ENCODE measurements at places on chromosomes 1 and 21.

- DNase-seq, result no peak
Observed at GRCh38 chr1:108644984-108645383, 15.9 kb downstream of the HENMT1 start.

DNA sequence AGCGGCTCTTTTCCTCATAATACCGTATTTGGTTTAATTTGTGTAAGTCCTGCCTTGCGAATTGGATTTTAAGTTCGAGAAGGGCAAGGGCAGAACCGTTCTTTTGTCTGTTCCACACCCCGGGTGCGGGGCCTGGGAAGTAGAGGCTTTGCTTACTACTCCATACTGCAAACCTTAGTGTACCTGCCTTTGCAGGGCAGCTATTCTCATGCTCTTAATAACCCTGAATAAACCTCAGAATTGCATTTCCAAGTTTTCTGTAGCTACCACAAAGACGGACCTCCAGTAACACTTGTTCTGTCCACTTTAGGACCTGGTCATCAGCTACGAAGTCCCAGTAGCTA is 657 bp upstream of the HNRNPU start:
- no peak for DNase-seq

- DNase-seq, result no peak
Observed at GRCh38 chr1:229557913-229558414, 543 bp downstream of the ABCB10 start.

DNA sequence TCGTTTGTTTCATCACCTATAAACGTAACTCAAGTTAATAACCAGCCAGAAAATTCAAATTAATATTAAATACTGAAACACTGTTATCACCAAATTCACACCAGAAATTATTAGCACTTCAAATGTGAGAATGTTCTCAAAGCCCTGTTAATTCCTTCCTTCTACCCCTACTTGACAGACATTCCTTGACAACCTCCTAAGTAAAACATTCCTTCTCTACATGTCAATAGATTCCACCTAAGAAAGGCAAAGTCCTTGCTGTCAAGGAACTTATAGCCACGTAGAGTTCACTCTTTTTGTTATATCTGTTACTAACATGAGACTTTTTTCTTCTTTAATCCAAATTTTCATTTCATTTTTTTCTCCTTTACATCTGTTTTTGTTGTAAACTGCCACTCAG is 441.5 kb downstream of the SMYD3 start:
- DNase-seq, result no peak

DNA sequence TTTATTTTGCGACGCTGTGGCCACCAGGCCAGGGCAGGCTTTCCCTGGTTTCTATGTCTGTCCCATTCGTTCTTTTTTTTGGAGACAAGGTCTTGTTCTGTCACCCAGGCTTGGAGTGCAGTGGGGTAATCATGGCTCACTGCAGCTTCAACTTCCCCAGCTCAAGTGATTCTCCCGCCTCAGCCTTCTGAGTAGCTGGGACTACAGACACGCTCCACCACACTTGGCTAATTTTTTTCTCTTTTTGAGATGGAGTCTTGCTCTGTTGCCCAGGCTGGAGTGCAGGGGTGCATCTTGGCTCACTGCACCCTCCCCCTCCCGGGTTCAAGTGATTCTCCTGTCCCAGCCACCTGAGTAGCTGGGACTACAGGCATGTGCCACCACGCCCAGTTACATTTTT is 43.4 kb upstream of the WNT4 start:
- DNase-seq, result no peak

GRCh38 chr1:12658531-12659453 is 14.9 kb downstream of the AADACL4 start:
- peak; percentile 42 for DNase-seq

DNA sequence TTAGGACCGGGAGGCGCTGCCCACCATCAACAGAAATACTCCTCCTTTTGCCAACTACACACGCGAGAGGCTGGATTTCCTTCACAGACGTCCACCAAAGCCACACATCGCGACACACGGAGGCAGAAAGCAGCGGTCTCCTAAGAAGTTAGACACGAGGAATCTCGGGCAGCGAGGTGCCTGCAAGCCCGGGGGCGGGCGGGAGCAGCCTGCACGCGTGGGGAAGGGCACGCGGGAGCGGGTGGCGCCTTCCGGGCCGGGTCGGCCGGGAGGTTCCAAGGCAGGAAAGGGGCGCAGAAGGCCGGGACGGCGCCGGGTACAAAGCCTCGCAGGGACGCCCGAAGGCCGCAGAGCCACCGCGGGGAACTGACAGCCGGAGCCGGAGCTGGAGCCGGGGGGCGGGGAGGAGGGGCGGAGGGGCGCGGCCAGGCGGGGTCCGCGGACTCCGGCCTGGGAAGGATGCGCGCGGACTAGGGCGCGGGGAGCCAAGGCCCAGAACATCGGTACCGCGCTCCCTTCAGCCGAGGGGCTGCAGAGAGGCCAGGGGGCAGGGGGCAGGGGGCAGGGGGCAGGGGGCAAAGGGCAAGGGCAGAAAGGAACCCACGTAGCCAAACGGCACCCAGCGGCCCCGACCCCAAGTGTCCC is 722 bp downstream of the NPHP4 start:
- no peak for DNase-seq

- DNase-seq, result no peak
Observed at GRCh38 chr1:243739335-243740003, 110.6 kb downstream of the AKT3 start.

GRCh38 chr1:26287033-26287711 is 7.3 kb downstream of the SH3BGRL3 start:
- peak; percentile 46 for DNase-seq

GRCh38 chr1:88610687-88611086 is 73.4 kb upstream of the PKN2 start:
- DNase-seq, result no peak

DNA sequence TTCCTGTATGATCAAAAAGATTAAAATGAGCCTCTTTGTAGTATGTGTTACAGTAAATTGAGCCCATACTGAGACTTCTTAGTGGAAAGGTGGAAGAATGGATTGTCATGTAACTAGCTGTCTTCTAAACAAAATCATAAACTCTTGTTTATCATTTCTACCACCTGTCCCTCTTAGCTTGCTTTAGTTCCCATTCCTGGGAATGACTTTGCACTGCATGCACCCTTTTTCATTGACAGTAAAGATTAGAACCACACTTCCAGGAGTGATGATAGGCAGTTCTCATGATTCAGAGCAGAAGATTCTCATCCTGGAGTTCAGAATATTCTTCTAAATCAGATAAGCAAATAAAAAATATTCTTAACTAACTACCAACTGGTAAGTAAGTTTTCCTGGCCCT is 28.0 kb downstream of the DENND2D start:
- DNase-seq, result no peak

GRCh38 chr1:100622037-100622436 is 84.1 kb downstream of the GPR88 start:
- no peak for DNase-seq

- DNase-seq, result no peak
Observed at GRCh38 chr1:111921948-111922347, 67.5 kb downstream of the KCND3 start.

DNA sequence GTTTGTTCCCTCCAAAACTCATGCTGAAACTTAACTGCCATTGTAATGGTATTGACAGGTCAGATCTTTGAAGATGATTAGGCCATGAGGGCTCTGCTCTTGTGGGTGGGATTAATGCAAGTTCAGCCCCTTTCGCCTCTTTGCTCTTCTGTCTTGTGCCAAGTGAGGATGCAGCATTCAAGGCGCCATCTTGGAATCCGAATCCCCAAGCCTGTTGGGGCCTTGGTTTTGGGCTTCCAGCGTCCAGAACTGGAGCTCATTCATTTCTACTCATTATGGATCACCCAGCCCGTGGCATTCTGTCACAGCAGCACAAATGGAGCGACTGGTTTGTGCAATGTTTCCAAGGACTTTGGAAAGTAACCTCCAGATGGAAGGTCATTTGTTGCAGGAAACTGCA is 5.6 kb downstream of the TTC34 start:
- no peak for DNase-seq

DNA sequence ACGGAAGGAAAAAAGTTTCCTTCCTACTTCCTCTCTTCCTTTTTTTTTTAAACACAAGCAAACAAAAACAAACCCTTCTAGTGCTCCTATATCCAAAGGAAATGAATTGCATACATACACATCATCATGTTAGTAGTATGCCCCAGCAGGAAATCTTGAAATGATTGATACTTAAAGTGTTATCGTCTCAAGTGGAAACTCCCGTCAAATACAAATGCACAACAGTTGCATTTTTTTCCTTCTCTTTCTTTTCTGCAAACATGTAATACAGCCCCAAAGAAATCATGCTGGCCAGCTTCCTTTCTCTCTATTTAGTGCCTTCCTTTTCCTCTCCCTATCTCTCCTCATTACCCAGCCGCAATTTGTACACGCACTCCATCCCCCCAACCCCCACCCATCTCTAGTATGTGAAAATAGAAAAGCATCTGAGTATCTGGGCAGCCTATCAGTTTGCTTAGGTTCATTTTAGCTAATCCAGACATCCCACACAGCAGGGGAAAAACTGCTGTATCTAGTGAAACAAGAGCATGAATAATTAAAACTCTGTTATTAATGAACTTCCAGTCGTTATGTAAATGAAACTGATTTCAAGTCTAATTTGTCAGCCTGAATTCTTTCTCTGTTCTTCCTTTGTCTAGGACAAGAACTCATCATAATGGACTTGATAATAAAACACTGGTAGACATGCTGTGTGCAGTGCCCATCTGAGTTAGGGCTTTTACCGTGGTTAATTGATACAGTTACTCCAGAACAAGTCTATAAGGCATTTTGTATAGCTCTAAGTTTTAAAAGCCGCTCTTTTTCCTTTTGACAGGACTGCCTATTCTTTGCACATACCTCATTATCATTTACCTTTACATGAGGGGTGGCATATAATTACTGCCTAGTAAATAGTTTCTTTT is 336.5 kb upstream of the ADGRL2 start:
- DNase-seq, result no peak

DNA sequence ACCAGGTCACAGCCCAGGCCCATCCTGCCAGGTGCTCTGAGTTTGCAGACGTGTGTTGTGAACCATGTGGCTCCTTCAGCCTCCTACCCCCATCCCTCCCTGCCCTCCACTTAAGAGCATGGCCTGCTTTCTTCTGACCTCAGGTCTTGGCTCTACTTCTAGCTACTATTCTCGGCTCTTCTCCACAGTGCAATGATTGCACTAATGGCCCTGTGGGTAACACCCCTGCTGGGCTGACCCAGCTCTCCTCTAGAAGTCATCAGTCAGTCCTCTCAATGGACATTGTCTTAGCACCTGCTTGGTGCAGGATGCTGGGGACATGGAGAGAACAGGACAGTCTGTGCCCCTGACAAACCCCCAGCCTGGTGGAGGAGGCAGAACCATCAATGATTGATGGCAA is 22.2 kb upstream of the IFFO2 start:
- DNase-seq, result no peak

- no peak for DNase-seq
Observed at GRCh38 chr1:89037186-89037585, 14.5 kb upstream of the GBP3 start.

Measured in stimulated activated CD8-positive, alpha-beta memory T cell treated with anti-CD3 and anti-CD28 coated beads, Interleukin-4, amount 100 ng/mL, for 1 hour (primary cell).